ENCODE measurements at places on chromosomes 3 and 15. TPM values are rescaled to one million over a fixed set of nuclear protein-coding genes. Genes with fewer than 3 reads are reported as not detected.

DNA sequence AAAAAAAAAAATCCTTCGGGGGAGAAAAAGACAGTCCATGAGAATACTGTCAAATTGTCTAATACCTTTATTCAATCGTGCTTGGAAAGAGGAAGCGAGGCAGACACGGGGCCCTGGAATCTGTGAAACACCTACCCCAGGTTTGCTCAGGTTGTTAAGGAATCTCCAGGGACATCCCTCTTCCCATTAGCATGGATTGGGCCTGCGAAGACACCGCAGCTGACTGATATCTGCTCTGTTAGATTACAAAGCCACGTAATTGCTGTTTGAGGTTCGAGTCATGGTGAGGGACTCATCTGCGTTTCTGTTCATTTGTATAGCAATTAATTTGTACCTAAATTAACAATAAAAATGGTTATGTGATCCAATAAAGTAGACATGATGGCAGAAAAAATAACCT, 91.0 kb downstream of the BDH1 start:
- H3K4me1 ChIP-seq = no peaks in the 10 kb centered on the region
- no peak overlapping the region for H3K4me3 ChIP-seq
- no peak overlapping the region for H3K27ac ChIP-seq

GRCh38 chr3:42914771-42915515, 9.0 kb downstream of the ZNF662 start:
- no peaks in the 10 kb centered on the region for H3K4me1 ChIP-seq
- no peaks in the 10 kb centered on the region for H3K27me3 ChIP-seq
- no peak overlapping the region for H3K4me3 ChIP-seq
- no peak overlapping the region for H3K27ac ChIP-seq

DNA sequence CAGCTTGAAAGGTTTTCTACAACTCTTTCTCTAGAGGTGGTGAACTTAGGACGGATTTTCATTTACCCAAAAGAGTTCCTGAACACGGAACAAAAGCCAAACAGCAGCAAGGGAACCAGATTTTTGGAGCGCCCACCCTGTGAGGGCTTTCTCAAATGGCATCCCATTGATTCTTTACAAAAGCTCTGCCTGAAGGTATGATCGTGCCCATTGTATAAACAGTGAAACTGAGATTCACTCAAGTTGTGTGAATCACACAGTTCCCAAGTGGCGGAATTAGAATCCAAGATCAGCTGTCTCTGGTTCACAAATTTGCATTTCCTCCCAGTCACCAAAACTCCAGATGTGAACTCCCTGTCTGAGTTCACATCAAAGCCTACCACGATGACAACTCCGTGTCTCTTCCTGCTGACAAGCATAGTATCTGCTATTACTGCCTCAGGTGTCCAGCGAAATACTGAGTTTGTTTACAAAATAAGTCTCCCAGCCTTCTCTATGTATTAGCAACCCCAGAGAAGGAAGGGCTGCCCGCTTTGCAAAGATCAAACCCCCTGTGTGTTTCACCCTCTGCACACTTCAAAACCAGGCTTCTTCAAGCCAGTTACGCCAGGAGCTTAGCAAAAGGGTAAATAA, 235.9 kb upstream of the ST8SIA2 start:
- H3K27ac ChIP-seq = no peak overlapping the region
- H3K36me3 ChIP-seq = peaks cover 16% of the 10 kb centered on the region
- H3K4me3 ChIP-seq = no peak overlapping the region
- no peaks in the 10 kb centered on the region for H3K4me1 ChIP-seq

MB21D2 gene
- total RNA-seq = 2.5 TPM

DNA sequence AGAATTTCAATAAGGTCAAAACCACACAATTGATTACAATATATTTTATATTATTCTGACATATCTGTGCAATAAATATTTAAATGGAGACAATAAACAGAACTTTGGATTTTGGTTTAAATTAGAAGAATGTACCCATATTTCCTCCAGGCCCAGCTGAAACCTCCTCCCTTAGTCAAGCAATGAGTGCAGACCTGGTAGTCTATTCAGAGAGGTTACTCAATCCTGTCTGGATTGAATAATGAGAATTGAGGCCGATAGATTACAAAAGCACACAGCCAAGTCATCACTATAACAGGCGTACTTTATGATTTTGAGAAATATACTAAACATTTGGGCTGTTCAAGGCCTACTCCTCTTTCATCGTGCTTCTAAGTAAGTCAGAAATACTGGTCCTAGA, 114.5 kb upstream of the STRIT1 start:
- no peaks in the 10 kb centered on the region for H3K27me3 ChIP-seq
- H3K36me3 ChIP-seq = no peaks in the 10 kb centered on the region
- DNase-seq = no peak
- H3K27ac ChIP-seq = no peak overlapping the region

GRCh38 chr15:58378241-58379085, 53.3 kb upstream of the LIPC start:
- H3K36me3 ChIP-seq = no peaks in the 10 kb centered on the region
- H3K27me3 ChIP-seq = no peaks in the 10 kb centered on the region
- H3K4me1 ChIP-seq = no peaks in the 10 kb centered on the region
- H3K4me3 ChIP-seq = no peak overlapping the region
- DNase-seq = no peak
- H3K27ac ChIP-seq = no peak overlapping the region

DNA sequence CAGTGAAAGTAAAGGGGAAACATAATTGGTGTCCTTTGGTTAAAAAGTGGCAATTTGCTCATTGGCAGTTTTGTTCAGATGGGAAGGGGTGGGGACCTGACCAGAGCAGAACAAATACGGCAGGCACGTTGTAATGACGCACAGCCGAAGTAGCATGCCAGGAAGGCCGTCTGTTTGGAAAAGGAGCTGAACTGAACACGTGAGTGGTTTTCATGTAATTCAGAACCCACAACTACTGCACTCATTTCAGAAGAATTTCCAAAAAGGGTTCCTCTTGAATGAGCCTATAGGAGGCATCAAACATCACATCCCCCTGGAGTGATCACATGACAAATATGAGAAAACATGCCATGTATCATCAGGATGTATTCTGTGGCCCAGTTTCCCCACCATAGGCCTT, 42.9 kb upstream of the LMCD1 start:
- no peaks in the 10 kb centered on the region for H3K4me1 ChIP-seq
- H3K27me3 ChIP-seq = no peaks in the 10 kb centered on the region
- H3K4me3 ChIP-seq = no peak overlapping the region
- DNase-seq = no peak
- no peaks in the 10 kb centered on the region for H3K36me3 ChIP-seq

DNA sequence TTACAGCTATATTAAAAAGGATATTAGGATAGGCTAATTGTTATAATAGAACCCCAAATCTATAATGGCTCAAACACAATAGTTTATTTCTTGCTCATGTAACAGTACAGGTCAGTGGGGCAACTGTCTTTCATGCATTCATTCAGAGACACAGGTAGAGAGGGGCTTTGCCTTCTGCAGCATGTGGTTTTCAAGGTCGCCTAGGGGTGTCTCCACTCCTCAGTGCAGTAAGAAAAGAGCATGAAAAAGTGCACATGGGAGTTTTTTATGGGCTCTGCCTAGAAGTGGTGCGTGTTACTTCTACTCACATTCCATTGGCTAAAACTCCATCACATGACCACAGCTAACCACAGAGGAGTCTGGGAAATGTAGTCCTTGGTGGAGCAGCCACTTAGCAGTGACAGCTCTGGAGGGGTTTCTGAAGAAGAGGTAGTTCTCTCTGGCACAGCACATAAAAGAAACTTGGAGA, 1.8 kb downstream of the ZBTB38 start:
- H3K4me3 ChIP-seq = peak overlapping the region; percentile 45
- no peaks in the 10 kb centered on the region for H3K27me3 ChIP-seq
- H3K36me3 ChIP-seq = no peaks in the 10 kb centered on the region
- H3K4me1 ChIP-seq = peaks cover 24% of the 10 kb centered on the region
